ENCODE measurements at places on chromosomes 3 and 15. TPM values are rescaled to one million over a fixed set of nuclear protein-coding genes. Genes with fewer than 3 reads are reported as not detected.

GRCh38 chr3:57281715-57282114 is 10.8 kb downstream of the ASB14 start:
- DNase-seq: no peak

The ANKRD34C gene
- total RNA-seq: not detected

DNA sequence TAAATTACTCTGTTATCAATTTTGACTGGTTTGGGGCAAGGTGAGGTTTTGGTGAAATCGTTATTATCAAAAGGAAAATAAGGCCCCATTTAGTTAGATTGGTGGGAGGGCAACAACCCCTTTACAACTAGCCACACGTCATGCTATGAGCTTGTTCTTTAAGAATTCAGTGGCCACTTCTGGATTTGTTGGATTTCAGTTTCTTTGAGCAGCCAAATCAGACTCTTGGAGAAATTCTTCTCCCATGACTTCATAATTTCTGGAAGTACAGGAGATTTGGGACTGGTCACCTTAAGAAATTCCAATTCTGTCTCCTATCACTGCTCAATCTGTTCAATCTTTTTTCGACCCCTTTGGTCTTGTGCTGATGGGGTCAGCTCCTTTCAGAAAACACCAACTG is 14.8 kb upstream of the WNT5A start:
- no peak for DNase-seq

- no peak for DNase-seq
These were observed 119.0 kb downstream of the SUCNR1 start for GRCh38 chr3:151992326-151993041.

GRCh38 chr3:186333256-186333655 is 28.8 kb downstream of the DGKG start:
- DNase-seq: no peak

The GUCA1C gene
- not detected for total RNA-seq

GRCh38 chr3:139797724-139798343 is 120.1 kb upstream of the NMNAT3 start:
- DNase-seq: peak; percentile 22

GRCh38 chr15:63018639-63019038 is 23.9 kb upstream of the TPM1 start:
- no peak for DNase-seq

The TNFSF10 gene
- total RNA-seq: 118 TPM

DNA sequence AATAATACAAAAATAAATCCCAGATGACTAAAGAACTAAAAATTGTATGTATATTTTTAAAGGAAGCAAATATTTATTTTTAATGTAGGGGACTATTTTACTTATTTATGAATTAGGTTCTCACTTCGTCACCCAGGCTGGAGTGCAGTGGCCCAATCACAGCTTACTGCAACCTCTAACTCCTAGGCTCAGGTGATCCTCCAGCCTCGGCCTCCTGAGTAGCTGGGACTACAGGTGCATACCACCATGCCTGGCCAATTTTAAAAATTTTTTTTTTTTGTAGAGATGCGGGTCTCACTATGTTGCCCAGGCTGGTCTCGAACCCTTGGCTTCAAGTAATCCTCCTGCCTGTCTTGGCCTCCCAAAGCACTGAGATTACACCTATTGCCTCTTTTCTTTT is 42.6 kb downstream of the CMTM7 start:
- DNase-seq: peak; percentile 6

GRCh38 chr3:69085833-69086722 is 1.3 kb downstream of the ARL6IP5 start:
- DNase-seq: peak; percentile 70

The QARS1 gene
- 212 TPM for total RNA-seq

DNA sequence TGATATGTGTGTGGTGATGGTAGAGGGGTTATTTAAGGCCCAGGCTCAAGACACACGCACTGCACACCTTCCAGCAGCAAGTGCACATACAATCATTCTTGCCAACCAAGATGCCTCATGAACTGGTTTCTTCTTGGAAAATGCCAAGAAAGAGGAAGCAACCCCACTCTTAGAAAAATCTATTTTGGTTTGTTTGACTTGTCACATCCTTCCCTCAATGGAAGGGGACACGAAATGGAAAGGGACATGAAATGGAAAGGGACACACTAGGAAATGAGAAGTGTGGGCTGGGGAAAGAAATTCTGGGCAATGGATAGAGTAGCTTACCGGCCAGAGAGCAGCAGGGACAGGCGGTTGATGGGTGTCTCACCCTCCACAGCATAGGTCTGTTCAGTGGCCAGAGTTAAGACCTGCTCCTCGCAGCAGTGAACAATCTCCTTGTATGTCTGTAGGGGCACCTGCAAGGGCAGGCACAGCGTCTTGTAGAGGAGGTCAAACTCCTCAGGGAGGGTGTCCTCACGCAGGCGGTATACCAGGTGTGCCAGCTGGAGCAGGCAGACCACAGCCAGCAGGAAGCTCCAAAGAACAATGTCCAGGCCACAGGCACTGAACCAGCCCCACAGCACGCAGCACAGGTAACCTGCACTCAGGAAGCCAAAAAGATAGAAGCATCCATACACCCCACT is 640 bp downstream of the POPDC2 start:
- no peak for DNase-seq

DNA sequence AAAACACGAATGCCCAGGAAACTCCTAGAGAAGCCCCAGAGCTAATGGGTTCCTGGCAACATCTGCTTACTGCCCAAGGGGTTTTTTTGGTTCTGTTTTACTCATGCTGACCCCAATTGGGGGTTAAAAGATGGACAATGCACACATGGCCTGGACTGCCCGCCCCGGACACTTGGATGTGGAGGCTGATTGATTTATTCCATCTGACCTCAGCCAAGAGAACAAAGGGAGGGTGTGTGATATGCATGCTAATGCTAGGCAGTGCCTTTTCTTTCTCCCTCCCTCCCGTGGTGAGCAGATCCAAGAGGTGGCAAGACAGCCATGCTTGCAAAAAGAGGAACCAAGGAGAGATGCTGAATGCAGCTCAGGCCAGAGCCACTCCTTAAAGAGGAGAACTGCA is 3.3 kb upstream of the LRTM1 start:
- DNase-seq: no peak

The ZNF502 gene
- total RNA-seq: 0.95 TPM

DNA sequence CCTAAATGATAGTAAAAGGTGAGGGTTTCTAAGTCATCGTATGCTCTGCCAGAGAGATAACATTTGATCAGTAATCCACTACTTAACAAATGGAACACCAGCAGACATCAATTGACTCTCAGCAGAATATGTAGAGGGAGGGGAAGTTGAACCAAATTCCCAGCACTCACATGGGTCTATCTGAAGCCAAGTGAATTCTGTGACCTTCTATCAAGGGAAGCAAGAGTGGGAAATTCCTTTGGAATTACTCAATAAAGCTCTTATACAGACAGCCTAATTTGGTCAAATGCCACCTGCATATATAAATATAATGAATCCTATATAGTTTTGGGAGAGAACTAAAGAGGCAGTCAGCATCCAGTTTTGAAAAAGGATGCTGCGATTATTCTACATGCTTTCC is 15.8 kb upstream of the KCNMB2 start:
- DNase-seq: no peak

GRCh38 chr3:143831208-143831607 is 17.1 kb downstream of the SLC9A9 start:
- no peak for DNase-seq

DNA sequence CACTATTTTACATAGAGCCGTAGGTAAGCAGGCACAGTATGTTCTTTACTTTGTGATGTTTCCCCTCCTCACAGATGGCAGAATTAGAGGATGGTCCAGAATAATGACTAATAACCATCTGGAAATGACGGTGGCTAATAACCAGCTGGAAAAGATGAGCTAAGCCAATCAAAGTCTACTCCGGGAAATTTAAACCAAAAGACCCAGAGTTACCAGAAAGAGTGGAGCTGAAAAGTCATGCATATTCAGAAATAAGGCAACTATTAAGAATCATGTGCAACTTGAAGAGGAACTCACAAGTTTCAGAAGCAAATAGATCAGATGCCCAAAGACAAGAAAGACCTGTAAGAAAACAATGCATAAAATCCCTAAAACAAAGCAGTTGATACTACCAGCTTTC is 33.6 kb downstream of the DMXL2 start:
- no peak for DNase-seq

- peak; percentile 52 for DNase-seq
These were observed 129.8 kb downstream of the NSMCE3 start for GRCh38 chr15:29139540-29140459.

The XCR1 gene
- total RNA-seq: not detected

DNA sequence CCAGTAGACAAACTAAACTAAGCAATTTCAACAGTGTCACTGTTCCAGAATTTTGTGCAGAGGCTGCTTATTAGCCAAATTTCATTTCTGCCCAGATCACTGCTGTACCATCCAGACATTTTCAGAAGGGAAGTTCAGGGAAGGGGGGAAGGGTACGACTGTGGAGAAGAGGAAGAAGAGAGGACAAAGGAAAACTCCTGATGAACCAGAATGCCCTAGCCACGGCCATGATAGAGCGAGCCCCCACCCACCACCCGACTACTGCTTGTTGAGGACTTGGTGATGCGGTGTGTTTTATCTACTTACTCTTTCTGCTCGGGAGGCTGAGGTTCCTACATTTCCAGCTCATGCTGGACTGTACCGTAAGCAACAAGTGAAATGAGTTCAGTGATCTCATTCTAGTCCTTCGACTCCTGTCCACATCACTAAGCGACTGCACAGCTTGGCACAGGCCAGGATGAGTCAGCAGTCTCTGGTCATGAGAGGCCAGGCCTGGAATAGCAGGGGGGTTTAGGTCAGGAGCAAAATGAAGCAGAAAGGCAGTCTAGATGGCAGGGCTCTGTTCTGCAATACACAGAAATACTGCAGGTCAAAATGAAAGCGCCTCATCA is 330.8 kb downstream of the TIGIT start:
- DNase-seq: no peak

DNA sequence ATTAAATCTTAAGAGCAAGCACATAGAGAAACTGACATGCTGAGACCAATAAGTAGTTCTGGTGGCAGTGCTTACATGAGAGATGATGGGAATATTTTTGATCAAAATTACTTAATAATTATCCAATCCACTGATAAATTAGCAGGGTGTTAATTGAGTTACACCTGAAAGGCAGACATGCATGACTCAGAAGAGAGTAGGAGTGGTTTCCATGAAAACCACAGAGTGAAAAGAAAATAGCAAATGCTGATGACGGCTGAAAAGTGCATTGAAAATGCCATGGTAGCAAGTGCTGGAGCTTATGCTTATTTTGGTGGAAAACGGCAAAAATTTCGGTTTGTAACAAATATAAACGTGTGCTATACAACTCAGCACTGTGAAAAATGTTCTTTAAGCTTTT is 267.8 kb upstream of the LRRN1 start:
- no peak for DNase-seq

GRCh38 chr3:72515281-72515680 is 333.0 kb downstream of the SHQ1 start:
- no peak for DNase-seq

GRCh38 chr3:115877615-115877899 is 254.2 kb downstream of the GAP43 start:
- no peak for DNase-seq

The IL5RA gene
- not detected for total RNA-seq

The SSUH2 gene
- not detected for total RNA-seq

GRCh38 chr15:63332367-63333124 is 49.1 kb downstream of the CA12 start:
- no peak for DNase-seq

DNA sequence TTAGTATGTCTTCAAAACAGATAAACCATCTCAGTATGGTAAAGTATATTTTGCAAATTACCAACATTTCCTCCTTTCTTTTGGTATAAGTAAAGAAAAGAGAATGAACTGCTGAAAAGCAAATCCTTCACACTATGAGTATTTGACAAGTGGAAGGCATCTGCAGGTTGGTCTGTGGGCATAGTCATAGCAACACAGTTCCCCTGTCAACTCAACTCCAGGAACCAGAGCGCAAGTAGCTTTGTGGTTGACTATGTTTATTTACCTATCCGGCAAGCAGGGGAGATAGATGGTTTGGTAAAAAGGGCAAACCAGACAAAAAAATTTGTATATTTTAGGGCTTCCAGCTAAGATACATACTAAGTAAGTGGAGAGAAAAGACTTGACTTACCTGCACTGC is 88.3 kb upstream of the PPIB start:
- peak; percentile 47 for DNase-seq

- DNase-seq: no peak
These were observed 64.0 kb downstream of the P3H2 start for GRCh38 chr3:190056742-190057141.

- DNase-seq: no peak
These were observed 9.6 kb upstream of the ATP13A3 start for GRCh38 chr3:194496217-194496919.

- no peak for DNase-seq
These were observed 62.2 kb downstream of the UMPS start for GRCh38 chr3:124792341-124793040.

The UCN2 gene
- total RNA-seq: not detected

The APOD gene
- total RNA-seq: not detected

GRCh38 chr3:11845651-11846050 is 1.0 kb downstream of the TAMM41 start:
- peak; percentile 23 for DNase-seq

The TADA3 gene
- total RNA-seq: 88.3 TPM

The MKRN3 gene
- total RNA-seq: 5.0 TPM

- DNase-seq: no peak
These were observed 529.2 kb downstream of the GABRG3 start for GRCh38 chr15:27500206-27500605.

GRCh38 chr3:185205865-185206264 is 48.0 kb downstream of the EHHADH start:
- DNase-seq: no peak

The HAPLN3 gene
- total RNA-seq: 67.5 TPM

GRCh38 chr3:150124142-150124541 is 153.4 kb upstream of the PFN2 start:
- no peak for DNase-seq

The ALPK3 gene
- total RNA-seq: 0.20 TPM

DNA sequence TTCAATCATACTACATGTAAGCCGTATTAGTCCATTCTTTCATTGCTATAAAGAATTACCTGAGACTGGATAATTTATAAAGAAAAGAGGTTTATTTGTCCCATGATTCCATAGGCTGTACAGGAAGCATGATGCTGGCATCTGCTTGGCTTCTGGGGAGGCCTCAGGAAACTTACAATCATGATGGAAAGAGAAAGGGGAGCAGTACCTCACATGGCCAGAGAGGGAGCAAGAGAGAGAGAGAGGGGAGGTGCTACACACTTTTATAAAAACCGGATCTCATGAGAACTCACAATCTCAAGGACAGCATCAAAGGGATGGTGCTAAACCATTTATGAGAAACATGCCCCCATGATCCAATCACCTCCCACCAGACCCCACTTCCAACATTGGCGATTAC is 14.3 kb upstream of the CLASP2 start:
- no peak for DNase-seq
